T-helper 2 cell (primary cell): ENCODE measurements at places on chromosomes 2 and 18.

DNA sequence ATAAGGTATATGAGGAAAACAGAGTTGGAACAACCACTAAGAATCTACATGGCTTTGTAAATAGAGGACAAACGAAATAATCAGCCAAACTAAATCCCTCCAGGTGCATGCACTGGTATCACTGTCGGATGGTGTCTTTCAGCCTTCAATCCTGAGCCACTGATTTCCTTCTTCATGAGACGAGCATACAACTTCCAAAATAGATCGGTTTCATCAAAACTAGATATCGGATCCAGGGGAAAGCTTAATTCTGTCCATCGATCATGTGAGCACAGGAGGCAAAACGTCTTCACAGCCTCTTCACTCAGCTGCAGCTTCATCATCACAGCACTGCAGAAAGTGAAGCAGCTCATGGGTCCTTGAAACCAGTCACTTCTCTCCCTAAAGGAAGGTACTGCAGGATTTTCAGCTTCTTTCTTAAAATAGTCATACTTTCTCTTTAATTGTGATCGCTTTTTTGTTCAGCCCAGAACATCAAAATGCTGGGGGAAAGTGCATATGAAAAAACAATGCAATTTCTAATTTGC is 80.5 kb downstream of the DTNB start:
- no peak for DNase-seq

- no peak for DNase-seq
Measured at GRCh38 chr2:231539991-231540390, 9.7 kb upstream of the NMUR1 start.

- no peak for DNase-seq
Measured at GRCh38 chr2:175575346-175576258, 394.1 kb upstream of the ATP5MC3 start.

- DNase-seq: no peak
Measured at GRCh38 chr2:210162466-210163124, 8.6 kb downstream of the KANSL1L start.

GRCh38 chr2:105144152-105144940 is 97.2 kb upstream of the GPR45 start:
- no peak for DNase-seq

DNA sequence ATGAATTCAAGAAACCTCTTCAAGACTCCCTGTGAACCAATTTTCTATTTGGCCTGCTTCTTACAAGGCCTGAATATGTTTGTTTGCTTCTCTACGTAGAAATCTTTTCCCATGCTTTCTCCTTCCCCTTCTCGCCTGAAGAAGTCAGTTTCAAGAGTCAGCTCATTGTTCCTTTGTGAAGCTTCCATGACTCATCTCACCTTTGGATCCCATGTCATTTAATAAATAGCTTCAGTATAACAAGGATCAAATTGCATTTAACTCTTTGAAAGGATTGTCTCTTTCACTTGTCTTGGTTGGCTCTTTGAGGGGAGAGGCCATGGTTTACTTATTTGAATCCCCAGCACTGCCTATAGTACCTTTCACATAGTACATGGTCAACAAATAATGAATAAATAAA is 28.4 kb downstream of the CPS1 start:
- no peak for DNase-seq

DNA sequence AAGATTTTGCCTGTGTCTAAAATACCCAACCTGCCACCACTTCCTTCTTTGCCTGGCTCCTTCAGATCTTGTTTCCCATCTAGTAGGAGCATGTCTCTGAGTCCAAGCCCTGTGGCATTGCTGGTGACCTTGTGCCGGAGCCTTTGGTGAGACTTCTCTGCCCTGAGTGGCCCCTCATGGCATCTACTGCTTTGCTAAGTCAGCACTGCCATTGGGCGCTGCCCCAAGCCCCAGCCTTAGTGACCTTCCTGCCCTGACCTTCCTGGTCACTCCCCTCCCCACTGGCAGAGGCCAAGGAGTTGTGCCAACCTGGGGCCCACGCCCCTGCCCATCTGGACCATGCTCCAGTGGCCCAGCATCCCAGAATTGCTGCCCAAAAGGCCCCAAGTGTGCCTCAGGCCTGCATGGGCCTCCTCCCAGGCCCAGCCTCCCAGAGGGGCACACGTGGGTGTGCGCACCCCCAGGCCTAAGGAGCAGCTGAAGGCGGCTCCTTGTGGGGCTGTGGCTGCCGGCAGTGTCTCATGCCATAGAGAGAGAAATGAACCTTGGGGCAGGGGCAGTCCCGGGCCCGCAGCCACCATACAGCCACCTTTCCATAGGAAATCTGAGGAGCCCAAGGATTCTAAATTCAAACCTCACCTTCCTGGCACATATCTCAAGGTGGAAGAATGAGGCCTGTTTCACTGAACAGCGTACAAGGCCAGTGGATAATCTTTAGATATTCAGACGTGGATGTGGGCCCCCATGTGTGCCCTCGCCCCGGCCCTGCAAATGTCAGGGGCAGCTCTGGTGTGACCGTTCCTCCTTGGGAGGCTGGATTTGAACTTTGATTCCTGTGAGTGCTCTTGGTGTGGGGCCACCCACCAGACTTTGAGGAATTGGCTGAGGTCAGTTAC is 100.2 kb upstream of the SLC66A3 start:
- DNase-seq: no peak
